Activated T-helper 2 cell treated with anti-CD3 and anti-CD28 coated beads, Interferon-gamma antibody, Interleukin-2, Interleukin-4, amounts not matched to agents 10 μg/mL and 5 μg/mL and 100 μg/mL, durations not matched to agents 14 hours and 24 hours and 36 hours (primary cell): ENCODE measurements at places on chromosomes 12 and 14. TPM values are rescaled to one million over a fixed set of nuclear protein-coding genes. Genes with fewer than 3 reads are reported as not detected.
A peak's percentile ranks its signal among the peaks of the same experiment; 100 is the strongest.

GRCh38 chr12:25458047-25458552, 95.0 kb downstream of the LMNTD1 start:
- no peak for DNase-seq

PLA2G1B gene
- not detected in 2 replicates for total RNA-seq

MGST1 gene
- total RNA-seq = 1.4 and 1.8 TPM in 2 replicates

DNA sequence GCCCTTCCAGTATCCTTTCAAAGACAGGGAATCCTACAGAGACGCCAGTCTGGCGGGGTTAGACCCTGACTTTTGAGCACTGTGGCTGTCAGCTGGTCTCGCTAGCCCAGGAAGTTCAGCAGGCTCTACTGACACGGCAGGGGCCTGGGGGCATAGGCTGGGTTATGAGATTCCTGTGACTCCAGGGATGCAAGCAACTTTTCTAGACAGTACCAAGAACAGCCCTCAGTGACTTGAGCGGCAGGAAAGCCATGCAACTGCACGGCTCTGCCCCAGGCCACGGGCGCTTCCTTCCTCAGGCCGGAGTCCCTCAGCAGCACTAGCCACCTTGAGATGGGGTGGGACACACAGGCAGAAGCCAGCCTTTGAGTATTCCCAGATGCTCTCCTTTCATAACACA, 5.1 kb upstream of the SIVA1 start:
- DNase-seq = no peak

CLBA1 gene
- total RNA-seq = 0.94 and 1.4 TPM in 2 replicates

SAMD15 gene
- total RNA-seq = 0.41 and 0.57 TPM in 2 replicates

DNA sequence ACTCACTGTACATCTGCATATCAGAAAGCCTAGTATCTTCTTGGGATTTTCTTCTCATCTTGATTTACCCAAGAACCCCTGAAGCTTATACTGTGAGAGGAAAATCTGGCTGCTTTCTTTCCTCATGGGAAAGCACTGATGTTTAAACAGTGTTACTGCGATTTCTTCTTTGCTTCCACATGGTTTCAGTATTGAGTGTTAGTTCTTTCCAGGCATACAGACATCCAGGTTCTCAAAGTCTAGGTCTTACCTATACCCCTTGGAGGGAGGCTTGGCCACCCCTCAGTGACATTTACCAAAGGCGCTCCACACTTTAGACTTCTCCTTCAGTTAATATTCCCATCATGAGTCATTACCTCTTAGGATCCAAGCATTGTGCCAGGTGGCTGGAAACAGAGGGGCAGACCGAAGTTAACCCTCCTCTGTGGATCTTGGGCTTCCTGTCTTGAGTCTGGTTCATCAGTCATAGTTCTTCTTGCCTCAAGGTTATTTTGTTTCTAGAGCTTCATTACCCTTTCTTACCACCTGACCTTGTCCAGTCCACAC, 79.1 kb downstream of the TMEM117 start:
- DNase-seq = no peak

DNA sequence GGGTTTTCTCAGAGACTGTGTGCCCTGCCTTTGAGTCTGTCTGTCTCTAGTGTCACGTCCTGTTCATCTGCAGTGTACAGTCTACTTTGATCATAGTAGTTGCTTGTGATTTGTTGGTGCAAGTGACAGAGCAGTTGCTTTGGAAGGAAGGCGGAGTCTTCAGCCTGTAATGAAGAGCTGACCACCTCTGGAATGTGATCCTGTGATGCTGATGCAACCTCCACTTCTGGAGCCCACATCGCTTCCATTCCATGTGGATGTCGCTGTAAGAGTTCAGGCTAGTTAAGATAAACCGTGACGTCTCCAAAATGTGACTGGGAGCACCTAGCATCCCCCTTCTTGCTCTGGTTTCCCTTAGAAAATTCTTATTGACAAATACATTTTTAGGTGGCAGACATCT, 51.8 kb downstream of the PELI2 start:
- no peak for DNase-seq

GRCh38 chr12:15208140-15208539, 13.1 kb downstream of the RERG start:
- DNase-seq = no peak

GRCh38 chr14:85037411-85037810, 492.5 kb upstream of the FLRT2 start:
- DNase-seq = no peak

DNA sequence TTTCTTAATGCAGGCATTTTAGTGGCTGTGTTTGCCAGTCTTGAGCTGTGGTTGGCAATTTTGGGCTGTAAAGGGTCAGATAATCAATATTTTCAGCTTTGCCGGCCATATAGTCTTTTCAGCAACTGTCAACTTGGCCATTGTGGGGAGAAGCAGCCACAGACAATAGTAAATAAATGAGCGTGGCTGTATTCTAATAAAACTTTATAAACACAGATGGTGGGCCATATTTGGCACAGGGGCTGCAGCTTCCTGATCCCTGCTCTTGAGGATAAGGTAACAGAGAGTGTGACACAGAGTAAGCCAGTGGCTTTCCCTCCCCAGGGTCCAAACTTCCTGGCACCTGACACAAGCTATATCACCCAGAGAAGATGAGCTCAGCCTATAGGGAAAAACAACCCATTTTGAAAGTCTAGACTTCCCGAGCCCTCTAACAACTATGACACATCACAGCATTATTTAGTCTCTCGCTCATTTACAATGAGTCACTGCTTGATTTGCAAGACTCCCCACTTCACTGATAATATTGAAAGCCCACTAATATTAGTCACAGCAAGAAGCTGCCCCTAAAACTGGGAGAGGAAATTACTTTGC, 163.1 kb upstream of the TMPO start:
- no peak for DNase-seq

GRCh38 chr12:78824918-78825317, 39.7 kb upstream of the SYT1 start:
- no peak for DNase-seq

SLC25A29 gene
- total RNA-seq = 37.0 and 38.8 TPM in 2 replicates

DNA sequence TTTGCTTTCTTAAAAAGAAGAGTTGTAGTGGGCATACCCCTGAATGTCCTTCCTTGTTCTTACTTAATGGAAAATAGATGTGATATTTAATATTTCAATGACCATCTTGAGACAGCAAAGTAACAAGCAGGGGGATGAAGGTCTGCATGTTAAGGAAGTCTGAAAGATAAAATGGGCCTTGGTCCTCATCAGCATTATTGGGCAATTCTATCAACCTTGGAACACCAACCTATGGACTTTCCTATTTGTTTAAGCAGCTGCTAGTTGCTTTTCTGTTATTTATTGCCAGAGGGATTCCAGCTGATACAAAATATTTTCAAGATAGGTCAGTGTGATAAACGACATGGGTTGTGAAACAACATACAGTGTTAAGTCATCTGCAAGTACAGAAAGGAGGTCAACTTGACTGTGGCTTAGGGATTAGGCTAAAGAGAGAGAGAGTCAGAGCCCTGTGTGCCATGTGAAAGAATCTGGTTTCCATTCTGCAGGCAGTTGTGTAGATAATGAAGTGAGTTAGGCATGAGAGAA, 16.4 kb upstream of the A2M start:
- DNase-seq = no peak

DNA sequence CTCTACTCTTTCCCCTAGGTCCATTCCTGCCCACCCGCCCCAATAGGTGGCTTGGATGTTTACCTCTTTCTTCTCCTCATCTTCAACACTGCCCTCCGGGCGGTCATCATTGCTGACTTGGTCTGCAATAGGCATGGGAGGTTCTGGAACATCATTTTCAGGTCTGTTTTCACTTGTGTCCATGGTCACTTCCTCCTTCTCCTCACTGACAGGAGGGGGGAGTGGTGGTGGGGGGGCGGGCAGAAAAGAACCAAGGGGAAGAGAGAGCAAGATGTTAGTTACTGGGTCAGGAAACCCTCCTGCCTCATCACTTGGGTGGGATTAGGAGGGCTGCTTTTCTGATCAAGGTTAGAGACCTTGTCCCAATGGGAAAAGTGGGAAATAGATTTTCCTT, 12.1 kb upstream of the CDH24 start:
- no peak for DNase-seq

DNA sequence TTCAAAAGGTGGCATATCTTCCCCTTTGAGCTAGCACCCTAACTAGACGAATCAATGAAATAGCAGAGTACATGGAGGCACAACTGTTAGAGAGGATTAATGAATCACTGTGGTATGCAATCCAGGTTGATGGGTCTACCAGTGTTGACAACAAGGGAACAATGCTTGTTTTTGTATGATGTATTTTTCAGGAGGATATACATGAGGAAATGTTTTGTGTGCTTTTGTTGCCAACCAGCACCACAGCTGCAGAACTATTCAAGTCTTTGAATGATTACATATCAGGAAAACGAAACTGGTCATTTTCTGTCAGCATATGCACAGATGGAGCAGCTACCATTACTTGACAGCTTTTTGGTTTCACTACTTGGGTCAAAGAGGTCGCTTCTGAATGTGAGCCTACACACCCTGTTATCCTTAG, 142.6 kb downstream of the GPHN start:
- DNase-seq = no peak

DNA sequence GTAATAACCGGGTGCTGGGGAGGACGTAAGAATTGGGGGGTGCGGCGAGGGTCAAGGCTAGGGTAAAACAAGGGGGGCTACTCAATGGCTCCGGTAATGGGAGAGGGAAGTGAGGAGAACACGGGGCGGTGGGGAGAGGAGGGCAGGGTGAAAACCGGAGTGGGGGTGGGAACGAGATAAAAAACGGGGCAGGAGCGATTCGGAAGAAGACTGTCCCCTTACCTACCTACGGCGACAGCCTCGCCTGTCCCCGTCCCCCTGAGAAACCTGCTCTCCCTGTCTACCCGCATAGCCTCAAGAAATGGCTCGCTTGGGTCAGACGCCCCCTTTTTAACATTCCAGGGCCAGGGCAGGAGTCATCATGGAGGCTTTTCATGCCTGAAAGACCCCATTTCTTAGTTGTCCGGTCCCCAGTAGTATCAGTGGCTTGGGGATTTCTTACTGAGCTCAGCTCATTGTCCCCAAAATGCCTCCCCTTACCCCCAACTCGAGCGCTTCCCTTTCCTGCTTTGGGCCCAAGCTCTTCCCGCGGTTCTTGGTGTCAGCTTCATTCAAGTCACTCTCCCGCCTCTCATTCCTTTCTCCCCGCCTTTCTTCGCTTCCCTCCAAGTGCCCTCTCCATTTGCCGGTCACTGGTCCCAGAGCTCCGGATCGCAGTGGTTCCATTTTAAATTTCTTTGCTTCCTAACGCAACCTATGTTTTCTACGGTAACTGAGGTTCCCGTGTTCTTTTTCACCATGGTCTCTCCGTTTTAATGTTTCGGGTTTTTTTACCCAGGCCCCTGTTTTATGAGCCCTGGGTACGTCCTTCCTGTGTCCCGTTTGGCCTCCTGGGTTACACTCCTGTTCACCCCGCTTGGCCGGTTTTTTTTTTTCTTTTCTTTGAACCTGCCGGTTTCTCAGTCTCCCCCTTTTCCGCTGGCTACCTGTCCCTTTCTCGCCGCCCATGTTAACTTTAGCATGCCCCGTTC, 1.2 kb upstream of the WSB2 start:
- DNase-seq = no peak

DNA sequence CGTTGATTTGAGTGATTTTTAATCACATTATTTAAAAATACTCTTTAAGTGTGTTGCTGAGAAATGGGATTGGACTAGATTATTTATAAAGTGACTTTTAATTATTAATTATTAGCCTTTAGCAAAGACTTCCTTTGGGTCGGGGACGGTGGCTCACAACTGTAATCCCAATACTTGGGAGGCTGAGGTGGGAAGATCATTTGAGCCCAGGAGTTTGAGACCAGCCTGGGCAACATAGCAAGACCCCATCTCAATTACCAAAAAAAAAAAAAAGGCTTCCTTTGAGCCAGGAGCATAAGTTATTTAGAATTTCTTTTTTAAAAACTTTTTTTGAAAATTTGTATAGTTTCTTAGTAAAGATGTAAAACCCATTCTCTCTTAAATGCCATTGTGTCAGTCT, 8.8 kb downstream of the CHURC1 start:
- DNase-seq = no peak

- DNase-seq = no peak
Observed at GRCh38 chr12:3680919-3681594, 71.9 kb downstream of the CRACR2A start.

GRCh38 chr14:38442208-38442607, 186.3 kb upstream of the CLEC14A start:
- DNase-seq = no peak

GRCh38 chr14:81633496-81633895, 99.8 kb upstream of the SEL1L start:
- DNase-seq = no peak

DNA sequence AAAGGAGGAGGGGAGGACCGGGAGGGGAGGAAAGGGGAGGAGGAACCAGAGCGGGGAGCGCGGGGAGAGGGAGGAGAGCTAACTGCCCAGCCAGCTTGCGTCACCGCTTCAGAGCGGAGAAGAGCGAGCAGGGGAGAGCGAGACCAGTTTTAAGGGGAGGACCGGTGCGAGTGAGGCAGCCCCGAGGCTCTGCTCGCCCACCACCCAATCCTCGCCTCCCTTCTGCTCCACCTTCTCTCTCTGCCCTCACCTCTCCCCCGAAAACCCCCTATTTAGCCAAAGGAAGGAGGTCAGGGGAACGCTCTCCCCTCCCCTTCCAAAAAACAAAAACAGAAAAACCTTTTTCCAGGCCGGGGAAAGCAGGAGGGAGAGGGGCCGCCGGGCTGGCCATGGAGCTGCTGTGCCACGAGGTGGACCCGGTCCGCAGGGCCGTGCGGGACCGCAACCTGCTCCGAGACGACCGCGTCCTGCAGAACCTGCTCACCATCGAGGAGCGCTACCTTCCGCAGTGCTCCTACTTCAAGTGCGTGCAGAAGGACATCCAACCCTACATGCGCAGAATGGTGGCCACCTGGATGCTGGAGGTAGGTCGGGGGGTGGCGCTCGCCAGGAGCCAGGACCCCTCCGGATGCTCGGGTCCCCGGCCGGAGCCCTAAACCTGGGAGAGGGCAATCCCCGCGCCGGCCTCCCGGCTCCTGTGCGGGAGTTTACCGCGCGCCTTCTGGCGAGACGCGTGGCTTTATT, at the start of gene CCND2:
CCND2 (plus strand) TSS at position 111 of the 744 bp plus-strand sequence; CDS start at position 390, 279 bp downstream.
- DNase-seq = peak; percentile 76

DNA sequence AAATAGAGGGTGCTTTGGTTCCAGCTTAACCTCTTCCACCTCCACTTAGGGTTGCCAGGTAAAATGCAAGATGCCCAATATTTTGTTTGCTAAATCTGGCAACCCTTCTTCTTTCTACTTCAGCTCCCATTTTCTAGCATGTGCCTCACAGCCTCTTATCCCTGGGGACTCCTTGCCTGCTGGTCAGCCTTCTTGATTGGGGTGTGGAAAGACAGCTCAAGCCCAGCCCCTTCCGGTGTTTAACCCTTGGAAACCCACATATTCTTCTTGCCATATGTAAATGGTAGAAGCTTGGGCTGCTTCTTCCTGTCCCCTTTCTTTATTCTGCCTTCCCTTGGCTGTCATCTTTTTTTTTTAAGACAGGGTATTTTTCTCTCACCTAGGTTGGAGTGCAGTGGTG, 5.7 kb downstream of the SPIC start:
- no peak for DNase-seq

DNA sequence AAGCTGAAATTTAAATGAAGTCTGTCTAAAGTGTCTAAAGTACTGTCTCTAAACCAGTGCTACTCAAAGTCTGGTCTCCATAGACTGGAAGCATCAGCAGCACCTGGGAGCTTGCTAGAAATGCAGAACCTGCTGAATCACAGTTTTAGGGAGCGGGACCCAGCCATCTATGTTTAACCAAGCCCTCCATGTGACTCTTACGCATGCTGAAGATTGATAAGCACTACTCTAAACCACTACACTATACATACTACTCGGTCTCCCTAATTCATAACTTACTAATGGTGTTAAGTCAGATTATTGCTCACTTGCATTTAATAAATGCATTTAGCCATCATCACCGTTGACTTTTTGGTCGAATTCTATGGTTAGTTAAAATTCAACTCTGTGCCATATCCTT, 88.8 kb downstream of the SLC25A21 start:
- no peak for DNase-seq

- DNase-seq = no peak
Observed at GRCh38 chr14:92973798-92974372, 50.9 kb downstream of the CHGA start.

RPS6KA5 gene
- 20.5 and 21.4 TPM in 2 replicates for total RNA-seq
